ENCODE measurements at places on chromosomes 3 and 15. TPM values are rescaled to one million over a fixed set of nuclear protein-coding genes. Genes with fewer than 3 reads are reported as not detected.

The KCNAB1 gene
- 4.9 TPM for total RNA-seq

DNA sequence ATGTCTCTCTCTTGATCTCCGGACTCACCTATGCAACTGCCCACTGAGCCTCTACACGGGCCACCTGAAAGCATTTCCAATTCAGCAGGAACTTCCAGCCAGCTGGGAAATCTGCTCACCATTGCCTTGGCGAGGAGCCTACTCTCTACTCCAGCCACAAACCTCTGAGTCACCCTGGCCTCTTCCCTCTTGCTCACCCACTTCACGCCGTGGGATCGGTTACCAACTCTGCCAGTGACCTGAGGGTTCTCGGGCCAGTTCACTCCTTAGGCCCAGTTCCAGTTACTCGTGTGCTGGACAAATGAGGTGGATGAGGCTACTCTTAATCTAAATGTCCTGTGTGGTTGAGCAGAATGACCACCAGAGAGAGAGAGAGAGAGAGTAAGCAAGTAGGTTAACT, 70.1 kb downstream of the CEMIP start:
- DNase-seq = no peak

DNA sequence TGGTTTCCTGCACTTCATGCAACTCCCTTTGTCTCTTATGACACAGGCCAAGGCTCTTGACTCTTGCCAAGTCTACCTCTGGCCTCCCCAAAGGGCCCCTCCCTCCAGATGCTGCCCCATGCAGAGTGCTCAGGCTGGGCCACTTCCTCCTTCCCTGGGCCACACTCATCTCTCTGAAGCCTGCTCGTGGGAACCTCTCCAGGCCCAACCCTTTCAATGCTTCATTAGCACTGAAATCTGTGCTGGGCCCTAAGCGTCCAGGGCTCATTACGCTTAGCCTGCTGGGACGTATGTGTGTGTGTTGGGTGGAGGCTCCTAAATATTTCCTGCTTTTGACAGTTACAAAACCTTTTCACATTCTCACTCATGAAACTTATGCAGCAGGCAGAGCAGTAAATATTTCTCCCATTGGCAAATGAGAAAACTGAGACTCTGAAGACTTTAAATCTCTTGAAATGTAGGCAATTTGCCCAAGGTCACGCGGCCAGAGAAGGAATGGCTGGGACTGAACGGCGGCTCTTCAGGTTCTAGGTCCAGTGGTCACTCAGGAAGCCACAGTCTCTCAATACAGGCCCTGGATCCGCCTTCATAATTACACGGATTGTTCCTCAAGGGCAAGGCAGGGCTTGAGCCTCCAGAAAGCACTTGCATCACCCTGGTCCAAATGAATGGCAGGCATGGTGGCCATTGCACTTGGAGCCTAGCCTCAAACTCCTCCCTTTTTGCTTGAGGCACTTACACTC, 241.7 kb upstream of the HES1 start:
- DNase-seq = no peak

DNA sequence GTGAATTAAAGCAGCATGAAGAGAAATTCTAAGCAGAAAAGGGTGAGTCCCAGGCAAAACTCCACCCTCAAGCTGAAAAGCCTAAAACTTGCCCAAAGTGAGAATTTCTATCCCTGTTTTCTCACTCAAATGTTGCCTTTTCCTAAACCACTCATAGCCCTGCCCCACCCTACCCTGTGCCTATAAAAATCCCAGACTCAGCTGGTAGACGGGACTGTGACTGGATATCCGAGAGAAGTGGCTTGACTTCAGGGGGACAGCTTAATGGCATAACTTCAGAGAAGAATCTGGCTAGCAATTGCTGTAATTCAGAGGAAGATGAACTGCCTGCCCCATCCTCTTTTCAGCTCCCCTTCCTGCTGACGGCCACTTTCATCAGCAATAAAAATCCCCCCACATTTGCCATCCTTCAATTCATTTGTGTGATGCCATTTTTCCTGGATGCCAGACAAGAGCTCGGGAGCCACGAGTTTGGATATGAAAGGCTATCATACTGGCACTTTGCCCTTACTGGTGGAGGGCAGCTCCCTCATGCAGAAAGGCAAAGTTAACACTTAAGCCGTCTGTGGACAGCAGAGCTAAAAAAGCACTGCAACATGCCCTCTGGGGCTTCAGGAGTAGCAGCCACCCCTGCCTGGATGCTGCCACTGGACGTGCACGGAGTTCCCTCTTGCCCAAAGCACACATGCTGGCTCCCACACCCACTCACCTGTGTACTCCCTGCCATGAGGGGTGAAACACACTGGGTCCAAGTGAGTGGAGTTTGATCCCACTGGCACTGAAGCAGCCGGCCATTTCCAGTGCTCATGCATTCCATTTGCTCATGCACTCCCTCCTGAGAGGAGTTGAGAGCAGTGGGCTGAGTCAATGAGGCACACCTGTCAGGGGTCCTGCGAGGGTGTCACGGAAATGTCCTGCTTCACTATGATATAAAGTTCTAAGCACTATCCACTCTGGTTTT, 670.6 kb downstream of the PLOD2 start:
- no peak for DNase-seq

- no peak for DNase-seq
Observed at GRCh38 chr15:36845270-36845669, 255.1 kb downstream of the MEIS2 start.

- DNase-seq = no peak
Observed at GRCh38 chr3:52028572-52028971, 27.8 kb downstream of the DUSP7 start.

The KCTD6 gene
- total RNA-seq = 28.2 TPM

The TGM5 gene
- 0.26 TPM for total RNA-seq

DNA sequence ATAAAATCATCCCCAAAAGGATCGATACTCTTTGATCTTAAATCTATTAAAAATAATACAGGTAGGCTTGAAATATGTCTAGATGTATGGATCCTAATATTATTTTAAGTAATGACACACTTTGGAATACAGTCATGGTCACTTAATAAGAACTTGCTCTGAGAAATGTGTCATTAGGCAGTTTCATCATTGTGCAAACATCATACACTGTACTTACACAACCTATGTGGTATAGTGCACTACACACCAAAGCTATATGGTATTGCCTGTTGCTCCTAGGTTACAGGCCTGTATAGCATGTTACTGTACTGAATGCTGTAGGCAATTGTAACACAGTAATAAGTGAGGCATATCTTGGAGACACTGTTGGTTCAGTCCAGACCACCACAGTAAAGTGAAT, 307.1 kb downstream of the RAP2B start:
- no peak for DNase-seq

The MKRN2OS gene
- not detected for total RNA-seq

The OR5K2 gene
- not detected for total RNA-seq

DNA sequence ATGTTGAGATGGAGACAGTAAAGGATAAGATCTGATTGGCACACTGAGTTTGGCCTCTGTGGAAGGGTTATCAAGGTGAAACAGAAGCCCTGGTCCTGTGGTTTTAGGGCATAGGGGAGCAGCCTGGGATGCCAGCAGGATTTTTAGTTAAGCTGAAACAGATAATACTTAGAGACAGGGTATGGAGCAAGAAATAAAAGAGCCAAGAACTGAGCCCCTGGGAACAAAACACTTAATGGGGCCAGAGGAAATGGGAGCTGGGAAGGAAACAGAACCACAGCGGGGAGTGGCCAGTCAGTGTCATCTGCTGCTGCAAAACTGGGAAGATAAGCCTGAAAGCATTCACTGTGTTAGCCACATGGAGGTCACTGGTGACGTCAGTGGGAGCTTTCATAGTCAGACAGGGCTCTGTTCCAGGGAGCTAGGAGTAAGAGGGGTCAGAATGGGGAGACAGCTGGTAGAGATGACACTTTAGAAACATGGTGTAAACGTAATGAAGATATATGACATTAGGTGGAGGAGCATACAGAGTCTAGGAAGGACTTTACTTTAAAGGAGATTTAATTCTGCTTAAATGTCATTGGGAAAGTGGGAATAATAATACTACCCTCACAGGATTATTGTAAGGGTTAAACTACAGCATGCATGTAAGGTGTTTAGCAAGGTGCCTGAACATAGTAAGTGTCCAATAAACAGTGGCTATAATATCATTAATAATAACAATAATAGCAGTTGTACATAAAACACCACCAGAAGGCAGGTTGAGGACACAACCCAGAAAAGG, 172.7 kb upstream of the CTNNB1 start:
- DNase-seq = peak; percentile 48

GRCh38 chr3:63914312-63914711, 2.1 kb upstream of the SCAANT1 start:
- DNase-seq = no peak

DNA sequence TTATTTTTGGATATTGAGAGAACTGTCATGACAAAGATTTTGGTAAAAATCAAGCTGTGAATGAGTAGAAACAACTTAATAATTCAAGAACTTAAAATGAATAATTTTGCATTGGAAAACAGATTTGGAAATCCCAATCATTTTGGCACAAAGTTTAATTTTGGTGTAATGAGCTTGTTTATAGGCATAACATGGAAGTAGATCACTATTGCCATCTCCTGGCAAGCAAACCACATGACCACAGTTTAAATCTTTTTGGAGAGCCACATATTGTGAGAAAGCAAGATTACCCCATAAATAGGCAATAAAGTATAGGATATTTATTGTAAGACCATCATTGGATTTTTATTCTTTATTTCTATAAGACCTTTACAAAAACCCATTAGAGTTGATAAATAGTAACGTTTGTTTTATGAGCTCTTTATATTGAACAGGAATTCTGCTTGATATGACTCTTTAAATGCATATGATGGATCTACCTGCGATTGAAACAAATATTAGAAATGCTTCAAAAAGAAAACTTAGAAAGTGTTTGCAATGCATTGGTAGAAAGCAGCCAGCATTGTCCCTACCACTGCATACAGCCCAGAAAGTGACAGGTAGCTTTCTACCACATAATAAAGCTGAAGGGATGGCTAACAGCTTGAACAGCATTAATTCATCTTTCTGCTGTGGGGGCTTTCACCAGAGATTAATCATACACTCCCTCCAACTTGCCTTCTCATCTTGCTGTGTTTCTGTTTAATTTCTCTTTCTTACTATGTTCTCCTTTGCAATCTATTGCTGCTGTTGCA, 766.8 kb downstream of the TBL1XR1 start:
- no peak for DNase-seq

- DNase-seq = no peak
Observed at GRCh38 chr3:39990532-39990931, 181.1 kb downstream of the MYRIP start.

DNA sequence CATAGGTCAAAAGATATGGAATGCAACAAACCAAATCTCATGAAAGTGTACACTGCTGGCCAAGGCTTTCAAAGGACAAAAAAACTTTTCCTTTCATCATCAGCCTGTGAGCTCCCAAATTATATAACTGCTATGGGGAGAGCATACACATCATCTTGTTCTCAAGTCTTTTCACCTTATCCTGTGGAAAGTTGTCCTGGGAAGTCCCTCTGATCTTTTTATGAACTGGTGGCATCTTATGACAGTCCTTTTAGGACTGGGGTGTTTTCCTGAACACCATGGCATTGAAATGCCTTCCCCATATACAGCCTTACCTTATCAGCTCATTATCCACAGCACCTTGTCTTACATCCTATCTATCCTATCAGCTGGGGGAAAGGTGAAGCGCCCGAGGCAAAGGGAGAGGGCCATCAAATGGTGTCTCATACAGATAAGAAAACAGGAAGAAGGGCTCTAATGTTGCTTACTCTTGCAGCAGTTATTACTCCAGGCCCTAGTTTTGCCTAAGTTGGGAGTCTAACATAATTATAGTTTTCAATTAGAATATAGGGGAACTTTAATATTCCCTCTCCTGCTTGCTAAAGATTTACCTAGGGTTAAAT, 61.5 kb upstream of the GOLIM4 start:
- no peak for DNase-seq

GRCh38 chr15:33698126-33698525, 270.2 kb upstream of the CHRM5 start:
- no peak for DNase-seq

GRCh38 chr3:82163907-82164520, 402.6 kb upstream of the GBE1 start:
- no peak for DNase-seq

- DNase-seq = no peak
Observed at GRCh38 chr3:128226795-128227395, 73.6 kb downstream of the EEFSEC start.

The KLHL40 gene
- total RNA-seq = 3.5 TPM

DNA sequence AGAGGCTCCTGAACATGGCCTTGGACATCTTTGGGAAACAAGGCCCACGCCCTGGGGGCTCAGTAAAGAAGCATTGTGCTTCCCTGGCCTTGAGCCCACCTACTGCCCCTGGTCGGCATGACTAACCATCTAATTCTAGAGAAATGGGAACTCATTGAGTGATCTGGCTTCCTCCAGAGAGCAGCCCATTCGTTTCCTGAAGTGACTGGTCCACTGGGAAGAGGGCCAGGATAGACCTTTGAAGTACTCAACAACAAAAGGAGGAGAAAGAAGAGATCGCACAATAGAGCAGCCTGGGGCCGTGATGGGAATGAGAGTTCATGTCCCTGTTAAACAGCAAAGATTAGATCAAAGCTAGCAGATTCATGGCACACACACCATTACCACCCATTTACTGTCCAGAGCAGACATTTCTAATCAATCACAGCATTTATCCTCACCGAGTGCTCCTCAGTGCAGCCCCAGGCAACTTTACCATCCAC, 514.4 kb upstream of the PROK2 start:
- DNase-seq = no peak

The PAQR5 gene
- total RNA-seq = 2.6 TPM

The ZNF860 gene
- total RNA-seq = 9.6 TPM

DNA sequence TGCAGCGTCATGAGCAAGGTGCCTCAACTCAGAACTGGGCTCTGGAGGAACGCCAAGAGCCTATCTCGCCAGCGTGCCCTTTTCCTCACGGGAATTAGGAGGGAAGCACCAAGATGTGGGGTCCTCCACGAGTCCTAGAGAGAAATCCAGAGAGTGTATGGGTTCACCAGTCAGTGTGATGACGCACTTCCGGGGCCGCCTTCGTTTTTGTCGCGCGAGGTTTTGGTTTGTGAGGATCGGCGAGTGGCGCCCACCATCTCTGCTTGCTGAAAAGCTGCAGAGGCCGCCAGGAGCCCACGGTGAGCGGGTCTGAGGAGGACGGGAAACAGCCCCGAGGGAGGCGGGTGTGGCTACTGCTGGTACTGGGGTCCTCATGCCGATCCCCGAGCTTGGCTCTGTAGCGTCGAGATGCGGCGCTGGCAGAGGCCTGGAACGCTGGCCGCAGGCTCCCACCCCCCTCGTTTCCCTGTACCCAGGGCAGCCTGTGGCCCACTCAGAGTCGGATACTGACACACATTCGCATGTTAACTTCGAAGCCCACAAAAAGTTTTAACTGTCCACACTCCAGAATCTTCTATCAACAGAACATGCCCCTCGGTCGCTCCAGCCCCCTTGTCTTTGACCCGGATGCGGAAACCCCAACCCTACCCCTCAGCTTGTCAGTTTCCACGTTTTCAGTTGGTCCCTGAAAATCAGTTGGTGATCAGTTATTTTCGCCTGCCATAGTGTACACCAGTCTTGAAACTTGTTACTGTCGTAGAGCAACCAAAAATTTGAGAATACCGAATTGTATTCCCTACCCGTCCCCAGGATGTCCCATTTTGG, 30.4 kb downstream of the ZNF662 start:
- no peak for DNase-seq
